Activated T-cell treated with anti-CD3 and anti-CD28 coated beads for 24 hours (primary cell): ENCODE measurements at places on chromosomes 5 and 9.
A peak's percentile ranks its signal among the peaks of the same experiment; 100 is the strongest.

DNA sequence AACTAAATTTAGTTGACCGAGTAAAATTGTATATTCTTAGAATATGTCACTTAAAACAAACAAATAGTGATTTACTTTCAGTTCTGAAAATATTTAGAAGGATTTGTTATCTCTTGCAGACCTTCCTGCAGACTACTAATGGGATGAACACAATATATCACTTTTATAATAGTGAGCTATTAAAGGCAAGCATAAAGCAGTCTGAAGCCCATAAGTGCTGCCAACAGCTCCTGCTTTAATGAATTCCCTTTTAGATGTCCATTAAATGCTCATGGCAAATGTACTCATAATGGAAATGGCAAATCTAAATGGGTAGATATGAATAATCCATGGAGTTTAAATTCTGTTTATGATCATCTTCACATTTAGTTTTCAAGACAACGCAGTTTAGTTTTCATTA lies 170.2 kb downstream of the RANBP17 start:
- no peak for DNase-seq

DNA sequence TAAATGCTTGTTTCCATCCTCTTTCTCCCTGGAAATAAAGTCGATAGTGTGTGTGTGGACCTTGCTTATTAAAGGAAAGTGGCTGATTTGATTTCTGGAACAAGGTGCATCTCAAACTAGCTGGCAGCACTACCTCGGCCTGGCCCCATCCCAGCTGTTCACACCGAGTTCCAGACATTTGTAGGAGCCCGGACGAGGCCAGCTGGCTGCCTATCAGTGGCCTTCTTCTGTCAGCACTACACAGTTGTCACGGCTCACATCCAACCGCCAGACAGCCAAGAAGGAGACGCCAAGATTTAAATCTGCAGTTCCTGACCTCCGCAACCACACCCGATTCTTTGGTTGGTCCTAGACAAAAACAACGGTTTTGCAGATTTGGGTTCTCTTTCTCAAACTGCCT lies 63.6 kb downstream of the PALM2AKAP2 start:
- no peak for DNase-seq

DNA sequence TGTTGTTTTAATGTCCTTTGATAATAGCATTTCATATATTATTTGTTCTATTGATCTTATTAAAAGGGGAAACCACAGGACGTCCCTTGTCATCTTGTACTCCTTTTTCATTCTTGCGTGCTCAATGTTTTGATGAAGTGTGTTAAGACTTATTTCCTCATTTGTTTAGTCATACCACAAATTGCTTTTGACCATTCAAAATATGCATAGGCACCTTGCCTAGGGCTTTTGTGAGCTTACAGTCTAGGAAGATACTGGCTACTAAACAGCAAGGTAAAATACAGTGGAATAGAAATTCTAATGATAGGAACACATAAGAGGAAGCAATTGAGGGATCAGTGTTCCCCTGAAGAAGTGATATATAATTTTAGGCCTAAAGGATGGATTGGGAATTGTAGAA lies 190.3 kb downstream of the WDR70 start:
- DNase-seq: no peak

- DNase-seq: no peak
Measured at GRCh38 chr5:68818057-68818695, 275.6 kb upstream of the SLC30A5 start.

DNA sequence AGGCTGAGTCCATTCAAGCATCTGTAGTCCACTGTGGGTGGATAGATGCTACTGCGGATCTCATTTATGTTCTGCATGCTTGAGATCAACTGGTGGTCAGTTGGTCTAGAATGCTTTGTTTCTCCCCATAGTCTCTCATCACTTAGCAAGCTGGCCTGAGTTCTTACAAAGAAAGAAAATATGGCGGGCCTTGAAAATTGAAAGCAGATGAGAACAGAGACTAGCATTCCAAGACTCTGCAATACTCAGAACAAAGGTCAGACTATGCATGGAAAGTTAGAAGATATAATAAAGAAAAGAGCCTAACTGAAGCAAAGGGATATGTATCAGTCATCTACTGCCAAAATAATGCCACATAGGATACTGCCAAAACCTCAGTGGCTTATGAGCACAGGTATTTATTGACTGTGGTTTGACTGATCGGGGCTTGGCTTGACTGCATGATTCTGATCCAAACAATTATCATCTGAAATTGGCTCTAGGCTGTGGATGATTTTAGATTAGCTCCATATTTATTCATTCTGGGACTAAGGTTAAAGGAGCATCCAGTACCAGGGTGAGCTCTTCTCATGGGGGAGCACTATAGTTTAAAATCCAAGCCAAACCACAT lies 258.9 kb downstream of the TAF11L14 start:
- DNase-seq: no peak

DNA sequence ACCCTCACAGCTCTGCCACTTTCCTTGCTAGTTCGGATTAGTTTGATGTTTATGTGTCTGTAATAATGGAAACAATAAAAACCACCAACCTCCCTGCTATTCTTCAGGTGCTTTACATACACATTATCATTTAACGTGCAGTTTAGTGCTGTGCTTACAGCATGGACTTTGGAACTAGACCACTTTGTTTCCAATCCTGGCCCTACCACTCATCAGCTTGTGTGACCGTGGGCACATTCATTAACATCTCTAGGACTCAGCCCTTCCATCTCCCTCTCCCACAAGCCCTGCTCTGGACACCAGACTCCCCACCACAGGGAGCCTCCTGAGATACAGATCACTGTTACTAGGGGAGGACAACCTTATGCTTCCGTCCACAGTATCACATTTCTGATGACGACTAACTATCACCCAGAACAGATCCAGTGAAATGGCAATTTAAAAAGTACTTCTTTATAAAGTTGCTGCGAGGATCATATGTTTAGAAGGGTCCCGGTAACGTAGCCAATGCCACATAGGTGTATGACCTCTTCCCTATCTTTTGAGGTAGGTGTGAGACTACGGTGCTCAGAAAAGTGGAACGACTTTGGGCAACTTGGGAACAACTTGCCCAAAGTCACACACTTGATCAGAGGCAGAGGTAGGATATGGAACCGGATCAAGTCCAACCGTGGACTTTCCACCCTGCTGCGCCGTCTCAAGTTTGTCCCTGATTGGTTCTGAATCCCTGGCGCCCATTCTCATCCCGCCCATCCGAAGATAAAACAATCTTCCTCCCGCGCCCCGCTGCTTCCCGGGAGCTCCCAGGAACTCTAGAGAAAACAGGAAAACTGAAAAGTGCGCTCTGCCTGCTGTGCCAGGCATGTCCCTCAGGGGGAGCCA lies 132.4 kb upstream of the NIPBL start:
- DNase-seq: no peak

GRCh38 chr5:13919786-13920185 lies 24.7 kb downstream of the DNAH5 start:
- no peak for DNase-seq

DNA sequence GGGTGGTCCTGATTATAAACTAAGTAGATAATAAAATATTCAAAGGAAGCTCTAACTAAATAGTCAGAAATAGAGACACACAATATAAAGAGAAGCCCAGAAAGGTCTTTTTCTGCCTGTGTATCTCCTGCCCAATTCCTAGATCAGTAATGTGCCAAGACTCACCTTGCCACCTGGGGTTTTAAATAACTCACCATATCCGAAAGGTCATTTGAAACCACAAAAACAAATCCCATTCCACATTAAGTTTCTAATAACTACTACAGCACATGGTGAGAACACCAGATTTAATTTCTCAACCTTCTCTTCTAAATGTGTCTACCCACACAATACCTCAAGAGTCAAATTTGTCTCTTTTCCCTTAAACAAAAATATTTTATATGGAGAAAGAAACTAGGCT lies 75.2 kb downstream of the ZNF608 start:
- no peak for DNase-seq

GRCh38 chr5:141848744-141849414 lies 29.3 kb downstream of the PCDH1 start:
- peak; percentile 26 for DNase-seq

DNA sequence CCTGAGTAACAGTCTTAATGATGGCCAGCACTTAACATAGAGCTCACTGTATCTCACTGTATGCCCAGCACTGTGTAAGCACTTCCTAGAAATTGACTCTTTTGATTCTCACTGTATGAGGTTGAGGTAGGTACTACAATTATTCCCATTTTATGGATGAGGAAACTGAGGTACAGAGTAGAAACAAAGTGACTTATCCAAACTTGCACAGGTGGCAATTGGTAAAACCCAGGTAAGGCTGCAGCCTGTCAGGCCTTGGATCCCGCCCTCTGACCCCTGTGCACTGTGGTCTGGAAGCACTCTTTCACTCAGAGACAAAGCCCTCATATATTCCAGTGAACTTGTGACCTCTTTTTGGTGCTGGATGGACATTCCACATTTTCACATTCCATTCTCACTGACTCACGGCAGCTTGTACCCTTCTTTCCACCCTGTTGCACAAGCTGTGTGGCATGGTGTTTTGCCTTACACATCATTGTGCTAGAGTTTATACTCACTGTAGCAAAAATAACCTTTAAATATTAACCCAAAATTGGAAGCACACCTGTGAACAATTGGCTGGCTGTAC lies 21.7 kb downstream of the ANKRD55 start:
- DNase-seq: no peak

DNA sequence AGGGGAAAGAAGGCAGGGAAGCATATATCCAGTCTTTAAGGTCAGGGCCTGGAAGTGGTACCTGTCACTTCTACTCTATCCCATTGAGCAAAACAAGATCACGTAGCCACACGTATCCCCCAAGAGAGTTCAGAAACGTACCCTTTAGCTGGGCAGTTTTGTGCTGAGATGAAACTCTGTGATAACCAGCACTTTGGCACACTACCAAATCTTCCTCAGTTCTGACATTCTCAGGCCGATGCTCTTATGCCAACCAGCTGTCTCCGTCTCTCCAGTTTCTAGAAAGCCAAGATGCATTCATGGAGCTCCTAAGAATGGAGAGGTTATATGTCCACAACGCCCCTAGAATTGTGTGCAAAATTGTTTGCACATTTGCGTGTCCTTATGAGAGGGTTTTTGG lies 176.6 kb upstream of the MSX2 start:
- DNase-seq: no peak

GRCh38 chr5:16590685-16591084 lies 26.1 kb downstream of the RETREG1 start:
- DNase-seq: no peak

GRCh38 chr5:65932676-65933075 lies 6.3 kb downstream of the ERBIN start:
- DNase-seq: no peak

GRCh38 chr9:127776195-127776923 lies 2.1 kb downstream of the SH2D3C start:
- peak; percentile 62 for DNase-seq

DNA sequence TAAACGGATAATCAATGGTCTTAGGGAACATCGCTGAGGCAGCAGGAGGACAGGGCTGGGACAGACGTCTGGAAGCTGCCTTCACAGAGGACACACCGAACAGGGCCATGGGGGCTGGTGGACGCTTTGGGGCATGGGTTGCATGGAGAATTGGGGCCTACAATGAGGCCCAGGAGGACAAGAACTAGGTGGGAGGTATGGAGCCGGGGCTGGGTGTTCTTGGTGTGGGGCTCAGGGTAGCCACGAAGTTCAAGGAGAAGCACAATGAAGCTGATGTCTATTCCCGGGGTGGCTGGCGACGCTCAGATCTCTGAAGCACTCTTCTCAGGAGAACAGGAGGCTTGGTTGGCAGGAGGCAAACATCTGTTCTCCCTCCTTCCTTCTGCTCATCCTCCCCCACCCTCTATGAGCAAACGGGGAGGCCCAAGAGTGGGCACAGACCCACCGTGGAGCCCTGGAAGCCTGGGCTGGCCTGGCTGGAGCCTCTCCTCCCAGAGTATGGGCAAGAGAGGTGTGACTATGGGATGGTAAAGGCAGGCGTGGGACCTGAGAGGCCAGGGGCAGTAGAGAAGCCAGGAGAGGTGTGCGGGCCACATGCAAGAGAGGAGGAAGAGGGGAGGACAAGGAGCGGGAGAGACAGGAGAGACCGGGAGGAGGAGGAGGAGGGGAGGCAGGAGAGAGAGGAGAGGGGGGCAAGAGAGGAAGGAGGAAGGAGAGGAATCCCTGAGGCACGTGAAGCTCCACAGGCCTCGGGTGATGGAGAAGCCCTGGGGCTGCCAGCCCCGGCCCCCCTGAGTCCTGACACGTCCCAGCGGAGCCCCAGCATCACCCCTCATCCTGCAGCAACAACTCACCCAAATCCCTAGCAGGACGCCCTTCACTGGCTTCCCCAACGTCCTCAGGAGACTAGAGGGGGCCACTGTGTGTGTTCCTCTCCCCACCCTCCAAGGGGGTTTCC lies 159.1 kb downstream of the OLFM1 start:
- DNase-seq: no peak

DNA sequence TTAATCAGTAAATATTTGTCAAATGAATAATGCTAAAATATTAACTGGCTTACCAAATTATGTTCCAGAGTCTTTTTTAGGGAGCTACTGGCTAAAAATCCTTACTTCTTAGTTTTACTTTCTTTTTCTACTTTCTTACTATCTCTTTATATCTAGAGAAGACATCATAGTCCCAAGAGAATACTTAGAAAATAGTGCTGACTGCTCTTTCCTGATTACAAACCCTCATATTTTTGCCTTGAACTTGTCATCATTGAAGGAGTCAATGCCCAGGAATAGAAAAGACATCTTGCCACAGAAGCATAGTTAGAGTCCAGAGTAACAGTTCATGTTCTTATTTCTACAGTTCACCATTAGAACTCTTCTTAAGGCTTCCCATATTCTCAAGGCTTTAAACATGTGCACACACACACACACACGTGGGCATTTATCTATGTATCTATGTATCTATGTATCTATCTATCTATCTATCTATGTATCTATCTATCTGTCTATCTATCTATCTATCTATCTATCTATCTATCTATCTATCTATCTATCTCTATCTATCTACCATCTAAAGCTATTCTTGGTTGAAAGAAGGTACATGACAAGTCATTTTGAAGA lies 654.3 kb downstream of the ANXA1 start:
- no peak for DNase-seq

DNA sequence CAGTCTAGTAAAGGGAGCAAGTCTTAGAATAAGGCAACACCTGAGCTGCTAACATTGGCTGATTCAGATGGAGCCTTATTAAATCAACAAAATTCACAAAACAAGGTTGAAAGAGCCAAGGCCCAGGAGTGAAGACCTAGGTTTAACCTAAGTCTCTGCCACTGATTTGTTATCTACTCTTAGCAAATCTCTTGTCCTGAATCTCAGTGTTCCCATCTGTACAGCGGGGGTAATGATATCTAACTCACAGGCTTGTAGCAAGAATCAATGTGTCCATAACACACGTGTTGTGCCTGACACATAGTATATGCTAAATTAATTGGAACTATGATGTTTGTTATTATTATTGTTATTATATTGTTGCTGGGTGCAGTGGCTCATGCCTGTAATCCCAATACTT lies 61.0 kb downstream of the PDE6A start:
- no peak for DNase-seq

GRCh38 chr5:59491945-59492344 lies 401.6 kb downstream of the PDE4D start:
- no peak for DNase-seq
